ENCODE measurements at places on chromosomes 13 and 19.

GRCh38 chr13:78657699-78658629 lies 991 bp downstream of the OBI1 start:
- DNase-seq, result no peak

- peak; percentile 51 for DNase-seq
These were observed 10.0 kb downstream of the ZNF383 start for GRCh38 chr19:37227996-37228395.

DNA sequence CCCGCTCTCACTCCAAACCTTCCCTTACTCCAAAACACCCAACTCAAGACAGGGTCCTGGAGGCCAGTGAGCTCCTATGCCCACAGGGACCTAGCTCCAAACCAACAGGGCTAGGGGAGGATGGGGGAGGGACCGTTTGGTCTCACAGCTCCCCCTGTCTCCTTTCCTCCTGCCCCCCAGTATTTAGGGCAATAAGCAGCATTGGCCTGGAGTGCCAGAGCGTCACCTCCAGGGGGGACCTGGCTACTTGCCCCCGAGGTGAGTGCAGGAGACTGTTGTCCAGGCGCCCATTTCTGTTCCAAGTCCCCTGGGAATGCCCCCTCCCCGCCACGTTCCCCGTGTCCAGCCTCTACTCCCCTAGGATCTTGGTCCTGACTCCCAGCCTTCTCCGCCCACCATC lies 792 bp downstream of the RETN start:
- DNase-seq, result no peak

DNA sequence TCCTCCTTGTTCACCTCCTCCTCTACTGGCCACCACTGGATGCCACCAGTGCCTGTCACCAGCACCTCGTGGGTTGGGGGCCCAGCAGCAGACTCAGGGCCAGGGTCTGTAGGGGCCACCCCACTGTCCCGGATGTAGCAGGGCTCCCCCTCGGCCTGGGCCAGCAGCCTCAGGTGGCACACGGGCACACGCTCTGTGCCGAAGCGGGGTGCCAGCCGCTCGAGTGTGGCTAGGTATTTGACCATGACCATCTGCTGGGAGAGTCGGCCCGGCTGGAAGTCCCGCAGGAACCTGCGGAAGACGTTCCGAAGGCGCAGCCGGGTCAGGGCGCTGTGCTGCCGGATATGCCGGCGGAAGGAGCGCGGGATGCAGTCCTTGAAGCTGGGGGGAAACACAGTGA lies 14.9 kb downstream of the TYK2 start:
- no peak for DNase-seq

DNA sequence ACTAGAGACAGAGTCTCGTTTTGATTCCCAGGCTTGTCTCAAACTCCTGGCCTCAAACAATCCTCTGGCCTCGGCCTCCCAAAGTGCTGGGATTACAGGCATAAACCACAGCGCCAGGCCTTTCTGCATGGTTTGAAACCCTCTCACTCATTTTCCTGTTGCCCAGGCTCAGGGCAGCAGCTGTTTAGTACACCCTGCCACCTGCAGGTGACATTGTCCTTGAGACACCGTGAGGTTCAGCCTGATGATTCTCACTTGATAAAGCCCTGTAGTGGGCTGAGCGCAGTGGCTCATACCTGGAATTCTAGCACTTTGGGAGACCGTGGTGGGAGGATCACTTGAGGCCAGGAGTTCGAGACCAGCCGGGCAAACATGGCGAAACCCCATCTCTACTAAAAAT lies 12.5 kb downstream of the IL12RB1 start:
- DNase-seq, result no peak

GRCh38 chr19:3310280-3310679 lies 56.1 kb upstream of the NFIC start:
- DNase-seq, result no peak

DNA sequence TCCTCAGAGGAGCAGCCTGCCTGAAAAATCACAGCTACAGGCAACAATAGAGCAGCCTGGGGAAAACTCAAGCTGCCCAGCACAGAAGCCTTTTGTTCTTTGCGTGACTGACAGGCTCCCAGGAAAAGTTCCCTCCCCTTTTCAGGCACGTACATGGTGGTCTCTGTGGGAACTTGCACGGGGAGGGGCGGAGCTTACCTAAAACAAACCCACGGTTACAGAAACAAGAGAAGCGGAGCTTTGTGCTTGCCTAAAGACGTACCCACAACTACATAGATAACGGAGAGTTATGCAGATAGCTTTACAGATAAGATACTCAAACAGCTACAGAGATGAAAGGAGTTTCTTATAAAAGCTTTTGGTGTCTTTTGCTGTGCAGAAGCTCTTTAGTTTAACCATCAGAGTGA lies 11.4 kb downstream of the ETFB start:
- peak; percentile 87 for DNase-seq

DNA sequence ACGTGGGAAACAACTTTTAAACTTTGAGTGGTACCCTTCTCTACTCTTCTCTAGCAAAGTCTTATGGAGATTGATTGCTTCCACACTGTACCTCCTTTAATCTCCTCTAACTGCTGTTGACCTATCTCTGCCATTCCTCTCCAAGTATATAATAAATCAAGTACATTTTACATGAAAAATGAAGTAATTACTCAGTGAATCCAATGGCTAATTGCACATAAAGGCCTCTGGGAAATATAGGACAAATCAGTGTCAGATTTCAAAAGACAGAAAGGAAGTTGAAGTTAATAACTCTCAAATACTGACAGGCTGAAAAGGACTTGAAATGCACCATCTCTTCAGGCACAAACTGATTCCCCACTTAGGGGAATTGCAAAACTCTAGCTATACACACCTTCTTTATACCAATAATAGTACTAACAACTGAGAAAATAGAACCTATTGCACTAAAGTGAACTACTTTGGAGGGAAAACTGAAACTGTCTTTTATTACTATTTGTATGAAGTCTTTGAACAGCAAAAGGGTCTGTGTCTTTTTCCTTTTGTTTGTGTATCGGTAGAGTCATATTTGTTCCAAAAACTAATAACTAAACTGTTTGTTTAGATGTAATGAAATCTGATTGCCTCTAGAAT lies 701.1 kb downstream of the PCDH9 start:
- DNase-seq, result no peak

- no peak for DNase-seq
These were observed 167.8 kb downstream of the DLEU7 start for GRCh38 chr13:50675651-50676050.

- DNase-seq, result no peak
These were observed 153.8 kb downstream of the KCTD12 start for GRCh38 chr13:76732367-76732766.

- no peak for DNase-seq
These were observed 308.3 kb downstream of the DNAJC15 start for GRCh38 chr13:43331672-43332071.

GRCh38 chr13:58528351-58528750 lies 896.8 kb downstream of the PCDH17 start:
- no peak for DNase-seq

DNA sequence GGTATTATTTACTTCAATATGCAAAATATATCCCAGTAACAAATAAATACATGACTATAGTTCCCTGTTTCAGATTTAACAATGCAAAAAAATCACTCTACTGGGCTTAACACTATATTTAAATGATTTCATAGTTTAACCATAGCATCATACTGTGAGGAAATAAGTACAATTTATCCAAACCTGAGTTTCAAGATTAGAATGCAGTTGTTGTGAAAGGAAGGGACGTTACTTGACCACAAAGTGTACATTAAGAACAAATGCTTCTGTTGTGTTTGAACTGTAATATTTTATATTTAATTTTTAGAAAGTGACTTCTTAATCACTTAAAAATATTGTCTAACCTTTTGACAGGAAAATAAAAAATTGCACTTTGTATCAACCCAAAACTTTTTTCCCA lies 1747.9 kb upstream of the SPRY2 start:
- DNase-seq, result no peak

GRCh38 chr13:91141543-91142061 lies 205.9 kb upstream of the MIR17HG start:
- DNase-seq, result no peak

- no peak for DNase-seq
These were observed 10.4 kb downstream of the TSPAN16 start for GRCh38 chr19:11306337-11306736.

DNA sequence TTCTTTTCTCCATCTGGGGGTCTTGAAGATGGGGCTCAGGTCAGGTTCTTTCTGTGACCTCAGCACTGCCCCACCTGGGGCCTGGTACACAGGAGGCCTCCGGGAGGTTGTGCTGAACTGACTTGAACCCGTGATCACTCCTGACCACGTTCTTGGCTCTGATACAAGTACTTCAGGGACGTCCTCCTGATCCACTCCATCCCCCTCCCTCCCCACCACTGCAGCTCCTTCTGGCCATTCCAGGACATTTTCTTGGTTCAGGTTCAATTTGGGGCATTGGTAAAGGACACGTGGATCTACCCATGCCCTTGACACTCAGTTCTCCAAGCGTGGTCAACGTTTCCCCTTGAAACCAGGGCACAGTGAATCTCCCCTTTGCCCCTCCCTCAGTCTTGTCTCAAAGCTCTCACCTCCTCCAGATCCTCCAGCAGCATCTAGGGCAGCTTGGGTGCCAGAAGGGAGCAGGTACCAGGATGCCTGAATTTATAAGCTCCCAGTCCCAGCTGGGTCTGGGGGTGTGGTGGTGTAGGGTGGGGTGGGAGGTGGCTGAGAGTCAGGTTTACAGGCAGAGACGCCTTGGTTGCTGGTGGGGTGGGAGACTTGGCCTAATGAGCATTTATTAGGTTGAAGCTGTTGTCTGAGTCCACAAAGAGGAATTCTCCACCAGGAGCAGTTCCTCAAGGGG lies at the start of gene KLK15:
Gene KLK15, minus strand, starts transcription at position 458 of the 685 bp plus-strand sequence. CDS start 2,082 bp downstream, outside the sequence.
- no peak for DNase-seq

DNA sequence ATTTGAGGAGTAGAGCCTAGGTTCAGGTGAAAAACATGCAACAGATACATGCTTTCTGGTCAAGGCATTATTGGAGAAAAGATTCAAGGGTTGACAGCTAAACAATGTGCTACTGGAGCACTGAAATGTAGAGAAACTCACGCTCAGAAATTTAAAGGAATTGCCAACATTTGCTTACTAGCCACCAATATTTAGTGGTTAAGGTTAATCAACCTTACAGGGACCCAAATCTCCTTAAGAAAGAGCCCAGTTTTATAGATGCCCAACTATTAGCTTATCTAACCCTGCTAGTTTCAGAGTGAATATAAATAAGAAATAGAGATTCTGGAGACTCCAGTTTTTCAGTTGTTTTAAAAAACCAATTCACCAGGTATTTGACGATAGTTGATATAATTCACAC lies 203.6 kb downstream of the DACH1 start:
- DNase-seq, result no peak

- no peak for DNase-seq
These were observed 1.3 kb upstream of the ACER1 start for GRCh38 chr19:6334490-6335285.

- no peak for DNase-seq
These were observed 5.7 kb downstream of the DHPS start for GRCh38 chr19:12675940-12676339.
